ENCODE measurements at places on chromosomes 2 and 18. TPM values are rescaled to one million over a fixed set of nuclear protein-coding genes. Genes with fewer than 3 reads are reported as not detected.

DNA sequence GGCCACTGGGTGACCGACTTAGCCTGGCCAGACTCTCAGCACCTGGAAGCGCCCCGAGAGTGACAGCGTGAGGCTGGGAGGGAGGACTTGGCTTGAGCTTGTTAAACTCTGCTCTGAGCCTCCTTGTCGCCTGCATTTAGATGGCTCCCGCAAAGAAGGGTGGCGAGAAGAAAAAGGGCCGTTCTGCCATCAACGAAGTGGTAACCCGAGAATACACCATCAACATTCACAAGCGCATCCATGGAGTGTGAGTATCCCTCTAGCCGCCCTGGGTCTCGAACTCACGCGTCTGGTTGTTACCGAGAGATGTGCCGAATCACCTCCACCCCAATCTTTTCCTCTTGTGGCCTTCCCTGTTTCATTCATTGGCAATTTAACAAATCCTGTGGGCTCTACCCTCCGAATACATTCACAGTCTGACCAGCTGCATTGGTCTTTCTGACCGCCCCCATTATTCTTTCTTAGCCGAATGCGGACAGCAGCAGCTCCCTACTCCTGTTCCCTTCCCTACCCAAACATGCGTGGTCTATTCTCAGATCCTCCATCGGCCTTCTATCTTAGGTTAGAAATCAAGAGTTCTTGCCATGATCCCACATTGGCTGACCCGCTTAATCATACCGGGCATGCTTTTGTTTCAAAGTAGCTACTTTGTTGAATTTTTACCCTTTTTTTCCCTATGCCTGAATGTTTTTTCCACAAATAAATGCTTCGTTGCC is 631 bp downstream of the RPL31 start:
- no peak for DNase-seq

- no peak for DNase-seq
Observed at GRCh38 chr18:213505-213904, 54.3 kb downstream of the THOC1 start.

GRCh38 chr2:28415010-28415409 is 22.4 kb downstream of the FOSL2 start:
- DNase-seq: no peak

CD226 gene
- polyA plus RNA-seq: 0.67 TPM
